WTC11 (cell line): ENCODE measurements at places on chromosomes 3 and 15. TPM values are rescaled to one million over a fixed set of nuclear protein-coding genes. Genes with fewer than 3 reads are reported as not detected.
A peak's percentile ranks its signal among the peaks of the same experiment; 100 is the strongest.

HTR3C gene
- not detected in 3 replicates for total RNA-seq

LEKR1 gene
- total RNA-seq, result 0.09 to 0.18 TPM in 2 of 3 replicates, not detected in the other

P4HTM gene
- total RNA-seq, result 21.9 to 28.8 TPM (median 28.2 TPM) in 3 replicates

DOCK3 gene
- 5.2 to 5.6 TPM (median 5.5 TPM) in 3 replicates for total RNA-seq

CX3CR1 gene
- total RNA-seq, result 0.07 to 0.37 TPM (median 0.11 TPM) in 3 replicates

MEX3B gene
- 8.5 to 8.9 TPM (median 8.8 TPM) in 3 replicates for total RNA-seq

EIF4E3 gene
- 14.0 to 16.5 TPM (median 14.3 TPM) in 3 replicates for total RNA-seq

CMTM8 gene
- 9.0 to 11.2 TPM (median 9.1 TPM) in 3 replicates for total RNA-seq

WNT5A gene
- 4.9 to 10.6 TPM (median 5.4 TPM) in 3 replicates for total RNA-seq

SLC12A1 gene
- 0.15 to 0.39 TPM (median 0.39 TPM) in 3 replicates for total RNA-seq

POTEB3 gene
- total RNA-seq, result not detected in 3 replicates

EFL1 gene
- 25.4 to 27.5 TPM (median 25.4 TPM) in 3 replicates for total RNA-seq

TTLL13 gene
- 0.18 to 0.76 TPM (median 0.48 TPM) in 3 replicates for total RNA-seq

SPPL2A gene
- total RNA-seq, result 33.2 to 38.6 TPM (median 36.9 TPM) in 3 replicates

DNA sequence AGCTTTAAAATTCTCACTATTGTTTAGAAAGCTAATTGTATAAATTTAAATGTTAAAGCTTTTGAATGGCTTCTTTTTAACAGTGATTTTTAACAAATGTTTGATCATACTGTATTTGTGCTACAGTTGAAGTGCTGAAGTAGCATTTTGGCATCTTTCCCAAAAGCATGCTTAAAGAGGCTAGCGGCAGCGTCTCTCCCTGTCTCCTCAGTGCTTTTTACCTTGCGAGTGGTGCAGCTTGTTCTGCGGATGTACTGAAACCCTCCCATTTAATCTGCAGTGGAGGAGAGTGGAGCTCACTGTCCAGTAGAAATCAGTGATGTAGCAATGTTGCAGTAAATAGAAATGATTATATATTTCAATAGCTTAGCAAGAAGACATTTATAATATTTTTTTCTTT, 43.7 kb downstream of the LRRC49 start:
- no peak for DNase-seq

- DNase-seq, result no peak
Observed at GRCh38 chr3:3499012-3499562, 300.1 kb upstream of the LRRN1 start.

GRCh38 chr3:131091768-131092167, 65.1 kb downstream of the NEK11 start:
- DNase-seq, result no peak

- no peak for DNase-seq
Observed at GRCh38 chr3:16849795-16850194, 35.0 kb upstream of the PLCL2 start.

DNA sequence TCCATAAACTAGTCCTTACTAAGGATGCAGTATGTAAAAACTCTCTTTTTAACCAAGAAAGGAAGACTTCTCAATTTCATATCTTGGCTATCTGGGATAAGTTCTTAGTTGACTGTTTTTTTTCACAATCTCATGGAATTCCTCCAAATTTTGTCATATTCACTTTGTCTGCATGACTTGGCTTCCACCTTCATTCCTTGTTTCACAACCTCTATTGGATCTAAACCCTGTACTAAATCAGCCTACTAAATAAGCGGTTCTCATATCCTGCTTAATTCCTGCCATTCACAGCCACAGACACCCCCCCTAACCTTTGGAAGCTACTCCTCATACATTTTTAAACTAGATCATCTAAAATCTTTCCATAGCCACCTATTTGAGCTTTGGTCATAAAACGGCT, 370.6 kb upstream of the NAALADL2 start:
- DNase-seq, result no peak

- DNase-seq, result no peak
Observed at GRCh38 chr15:101097111-101097510, 154.7 kb downstream of the CHSY1 start.

DNA sequence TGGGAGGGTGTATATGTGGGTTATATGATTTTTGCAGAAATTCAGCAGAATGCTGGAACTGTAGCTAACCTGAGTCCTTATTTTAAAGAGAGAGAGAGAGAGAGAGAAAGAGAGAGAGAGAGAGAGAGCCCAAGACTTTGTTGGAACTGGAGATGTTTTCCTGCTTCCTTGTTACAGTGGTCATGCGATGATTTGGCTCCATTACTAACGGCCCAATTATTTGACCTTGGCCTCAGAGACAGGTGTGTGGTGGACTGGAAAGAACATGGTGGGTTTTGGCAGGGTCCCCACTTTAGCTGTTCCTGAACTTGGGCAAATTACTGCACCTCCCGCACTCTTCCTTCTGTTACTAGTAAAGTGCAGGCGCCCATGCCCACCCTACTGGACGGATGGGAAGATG, 14.8 kb upstream of the ACSBG1 start:
- DNase-seq, result no peak

GRCh38 chr3:16658925-16659793, 53.9 kb upstream of the DAZL start:
- DNase-seq, result no peak

DNA sequence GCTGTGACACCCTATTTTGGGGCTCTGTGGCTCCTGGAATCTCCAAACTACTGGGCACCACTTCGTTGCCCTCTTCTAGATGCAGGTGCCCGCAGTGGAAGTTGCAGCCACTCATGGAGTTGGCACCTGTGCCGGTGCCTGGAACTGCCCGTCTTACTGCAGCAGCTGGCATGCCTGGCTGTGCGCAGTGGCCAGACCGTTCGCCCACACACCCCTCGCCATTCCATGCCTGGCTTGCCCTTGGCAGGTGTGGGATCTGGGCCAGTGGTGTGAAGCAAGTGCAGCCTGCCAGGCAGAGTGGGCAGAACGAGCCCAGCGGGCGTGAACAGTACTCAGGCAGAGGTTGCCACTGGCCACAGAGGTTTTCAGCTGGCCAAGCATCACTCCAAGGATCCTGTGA, 1286.7 kb downstream of the ROBO1 start:
- no peak for DNase-seq

- DNase-seq, result no peak
Observed at GRCh38 chr3:177610686-177611633, 413.7 kb upstream of the TBL1XR1 start.

- no peak for DNase-seq
Observed at GRCh38 chr3:108060331-108060730, 30.5 kb downstream of the CD47 start.

GRCh38 chr3:94990952-94991705, 928.3 kb downstream of the NSUN3 start:
- DNase-seq, result no peak

DNA sequence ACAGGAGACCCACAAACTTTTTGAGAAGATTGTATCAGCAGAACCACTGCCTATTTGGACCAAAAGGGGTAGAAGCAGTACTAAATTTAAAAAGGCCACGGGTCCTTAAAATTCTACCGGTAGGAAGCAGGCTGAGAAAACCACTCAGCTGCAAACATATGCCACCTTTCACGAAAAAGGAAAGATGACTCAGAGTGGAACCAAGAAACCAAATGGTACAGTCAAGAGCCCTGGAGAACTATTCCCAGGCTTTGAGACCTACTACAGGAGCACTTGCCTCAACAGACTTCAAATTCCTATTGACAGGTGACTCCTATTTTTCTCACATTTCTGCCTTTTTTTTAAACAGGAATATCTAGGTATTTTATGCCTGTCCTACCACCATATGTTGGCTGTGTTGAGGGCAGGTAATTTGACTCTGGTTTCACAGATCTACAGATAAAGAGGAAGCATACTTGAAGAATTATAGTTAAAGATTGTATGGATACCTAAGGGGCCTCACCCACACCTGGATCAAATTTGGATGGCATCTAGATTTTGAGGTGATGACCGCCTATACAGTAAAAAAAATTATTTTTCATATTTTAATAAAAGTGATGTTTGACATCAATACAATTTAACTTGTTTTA, 10.1 kb downstream of the GOLIM4 start:
- DNase-seq, result no peak

- DNase-seq, result no peak
Observed at GRCh38 chr3:149830902-149831301, 17.9 kb downstream of the RNF13 start.

GRCh38 chr3:133512416-133513089, 60.9 kb upstream of the CDV3 start:
- DNase-seq, result no peak

- DNase-seq, result no peak
Observed at GRCh38 chr3:139185527-139185926, 140.8 kb upstream of the PRR23C start.

GRCh38 chr15:33330931-33331330, 20.2 kb downstream of the RYR3 start:
- no peak for DNase-seq

DNA sequence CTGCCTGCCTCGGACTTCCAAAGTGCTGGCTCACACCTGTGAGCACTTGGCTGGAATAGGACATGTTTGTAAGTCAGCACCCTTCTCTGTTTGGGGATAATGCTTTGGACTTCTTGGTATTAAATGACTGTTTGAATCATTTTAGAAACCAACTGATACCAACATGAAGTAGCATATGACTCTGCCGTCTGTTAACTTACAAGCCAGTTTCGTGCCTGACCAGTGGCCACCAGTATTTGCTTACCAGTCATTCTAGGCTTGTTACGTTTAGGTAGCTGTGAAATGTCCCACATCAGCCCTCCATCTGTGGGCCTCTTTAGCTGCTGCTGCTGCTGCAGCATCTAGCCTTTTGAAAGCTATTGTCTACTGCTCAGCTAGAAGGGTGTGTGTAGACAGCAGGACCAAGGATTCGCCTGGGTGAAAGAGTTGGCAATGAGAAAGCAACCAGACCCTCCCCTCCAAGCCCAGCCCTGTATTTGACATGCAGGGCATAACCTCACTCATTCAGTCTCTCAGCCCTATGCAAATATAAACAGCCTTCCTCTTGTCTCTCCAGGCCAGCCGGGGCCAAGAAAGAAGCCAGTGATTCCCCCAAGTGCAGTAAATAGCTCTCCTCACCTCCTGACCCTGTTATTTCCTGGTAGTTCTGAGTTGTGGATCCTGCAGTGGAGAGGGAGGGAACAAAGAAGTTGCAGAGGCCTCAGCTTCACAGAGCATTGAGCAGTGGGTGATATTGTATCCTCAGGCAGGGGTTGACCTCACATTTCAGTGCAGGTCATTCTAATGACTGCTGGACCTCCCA, 51.0 kb downstream of the NKIRAS1 start:
- peak; percentile 34 for DNase-seq

GRCh38 chr3:125381314-125381713, 6.2 kb upstream of the ZNF148 start:
- no peak for DNase-seq

DNA sequence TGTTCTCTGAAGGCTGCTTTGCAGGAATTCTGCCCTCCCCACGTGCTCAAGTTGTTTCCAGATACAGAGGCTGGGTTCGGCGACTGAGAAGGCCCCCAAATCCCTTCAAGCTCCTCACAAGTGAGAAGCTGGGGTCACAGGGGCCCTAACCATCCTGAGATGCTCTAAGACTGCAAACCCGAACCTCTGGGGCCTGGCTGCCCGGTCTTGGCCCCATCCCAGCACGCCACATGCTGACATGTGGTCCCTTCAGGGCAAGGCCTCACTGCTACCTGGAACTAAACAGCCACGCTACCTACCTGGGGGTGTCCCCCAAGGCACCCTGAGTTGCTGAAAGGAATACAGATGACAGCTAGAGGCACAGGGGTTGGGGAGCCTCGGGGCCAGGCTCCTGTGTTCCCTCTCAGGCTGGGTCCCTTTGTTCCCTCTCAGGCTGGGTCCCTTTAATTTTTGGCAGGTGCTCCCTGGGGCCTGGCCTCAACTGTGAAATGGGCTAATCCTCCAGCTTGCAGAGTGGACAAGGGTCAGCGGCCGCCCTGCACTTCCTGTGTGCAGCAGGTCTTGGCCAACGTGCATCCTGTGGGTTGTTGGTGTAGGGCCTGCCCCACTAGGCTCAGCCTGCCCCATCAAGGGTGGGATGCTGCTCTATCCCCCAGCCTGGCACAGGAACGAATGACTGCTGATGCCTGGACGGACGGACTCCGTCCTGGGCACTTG, 32.5 kb downstream of the KLHL25 start:
- DNase-seq, result no peak

GRCh38 chr15:36925653-36926426, 174.5 kb downstream of the MEIS2 start:
- DNase-seq, result no peak

DNA sequence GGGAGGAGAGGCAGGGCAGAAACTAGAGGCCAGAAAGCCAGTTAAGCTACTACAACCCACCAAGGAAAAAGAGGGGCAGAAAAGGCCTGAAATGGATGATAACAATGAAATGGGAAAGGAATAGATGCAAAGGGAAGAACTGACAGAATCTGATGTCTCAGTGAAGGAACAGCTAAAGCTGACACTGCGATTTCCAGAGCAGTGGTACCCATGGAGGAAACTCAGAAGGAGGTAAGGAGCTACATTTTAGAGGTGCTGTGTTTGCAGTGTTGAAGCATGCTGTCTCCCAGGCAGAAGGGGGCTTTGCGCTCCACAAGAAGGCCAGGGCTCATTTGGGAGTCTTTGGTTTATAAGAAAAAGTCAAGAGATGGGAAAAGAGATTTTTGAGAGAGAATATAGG, 38.0 kb downstream of the ZBTB38 start:
- no peak for DNase-seq

DNA sequence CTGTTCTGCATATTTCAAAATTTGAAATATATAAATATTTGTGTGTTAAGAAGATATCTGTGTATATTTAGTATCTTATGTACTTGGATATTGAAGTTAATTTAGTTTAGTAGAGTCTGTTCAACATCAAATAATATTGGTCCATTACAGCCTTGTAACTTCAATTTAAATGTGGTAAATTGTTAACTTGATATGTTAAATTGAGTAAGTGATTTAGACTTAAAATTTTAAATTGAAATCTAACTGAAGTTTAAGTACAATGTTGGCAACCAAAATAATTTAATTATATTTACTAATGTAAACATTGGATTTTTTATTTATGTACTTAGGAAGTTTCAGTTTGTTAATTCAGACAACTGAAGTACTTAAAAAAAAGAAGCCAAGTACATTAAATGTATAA, 343.9 kb upstream of the DNAJC19 start:
- no peak for DNase-seq

DNA sequence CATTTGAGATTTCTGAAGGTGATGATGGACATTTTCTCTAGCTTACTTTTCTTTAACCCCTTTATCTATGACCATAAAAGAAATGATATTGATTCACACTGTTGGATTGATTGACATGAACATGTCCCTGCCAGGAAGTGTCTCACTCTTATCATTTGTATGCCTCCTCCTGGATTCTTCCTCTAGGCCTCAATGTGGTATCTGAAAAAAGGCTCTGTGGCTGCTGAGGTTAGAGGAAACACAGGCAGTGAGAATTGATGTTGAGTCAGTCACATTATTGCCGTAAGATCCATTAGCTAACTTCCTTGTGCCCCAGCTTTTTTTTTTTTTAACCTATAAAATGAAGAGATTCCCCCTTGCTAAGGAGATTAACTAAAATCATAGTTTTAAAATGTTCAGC, 8.0 kb upstream of the THRB start:
- DNase-seq, result no peak

DNA sequence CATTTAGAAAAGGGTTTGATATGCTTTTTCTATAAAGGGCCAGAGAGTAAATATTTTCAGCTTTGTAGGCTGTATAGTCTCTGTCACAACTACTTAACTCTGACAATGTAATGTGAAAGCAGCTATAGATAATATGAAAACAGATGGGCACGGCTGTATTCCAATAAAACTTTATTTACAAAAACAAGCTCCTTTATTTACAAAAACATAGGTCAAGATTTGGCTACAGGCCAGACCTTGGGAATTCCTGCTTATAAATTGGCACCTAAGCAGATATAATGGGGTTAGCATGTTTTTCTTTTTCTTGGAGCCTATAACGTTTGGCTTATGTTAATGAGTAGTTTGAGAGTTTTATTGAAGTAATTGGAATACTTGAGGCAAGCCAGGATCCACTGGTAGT, 119.4 kb upstream of the CGNL1 start:
- no peak for DNase-seq
